ENCODE measurements at places on chromosomes 4 and X.

GRCh38 chrX:108025954-108026600 lies 18.8 kb upstream of the VSIG1 start:
- DNase-seq = no peak

- DNase-seq = no peak
Observed at GRCh38 chr4:8704632-8705031, 112.1 kb downstream of the CPZ start.

DNA sequence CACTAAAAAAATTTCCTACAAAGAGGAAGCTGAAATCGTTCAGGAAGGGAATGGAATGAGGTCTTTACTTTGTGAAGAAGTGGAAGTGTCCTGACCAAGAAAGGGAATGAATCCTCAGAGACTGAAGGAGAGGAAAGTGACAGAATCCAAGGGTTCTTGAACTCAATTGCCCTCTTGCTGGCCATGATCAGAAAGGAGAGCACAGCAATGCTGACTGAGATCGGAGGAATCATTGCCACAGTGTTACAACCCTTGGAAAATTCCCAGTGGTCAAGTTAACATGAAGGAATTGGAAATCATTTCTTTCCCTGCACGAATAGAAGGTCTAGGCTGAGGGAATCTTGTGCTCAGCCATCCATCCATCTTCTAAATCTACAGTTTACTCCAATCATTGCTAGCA lies 190.0 kb upstream of the NEIL3 start:
- DNase-seq = no peak

GRCh38 chr4:176627916-176628315 lies 164.8 kb downstream of the VEGFC start:
- DNase-seq = no peak

- no peak for DNase-seq
Observed at GRCh38 chr4:120685756-120686278, 236.7 kb downstream of the PRDM5 start.

DNA sequence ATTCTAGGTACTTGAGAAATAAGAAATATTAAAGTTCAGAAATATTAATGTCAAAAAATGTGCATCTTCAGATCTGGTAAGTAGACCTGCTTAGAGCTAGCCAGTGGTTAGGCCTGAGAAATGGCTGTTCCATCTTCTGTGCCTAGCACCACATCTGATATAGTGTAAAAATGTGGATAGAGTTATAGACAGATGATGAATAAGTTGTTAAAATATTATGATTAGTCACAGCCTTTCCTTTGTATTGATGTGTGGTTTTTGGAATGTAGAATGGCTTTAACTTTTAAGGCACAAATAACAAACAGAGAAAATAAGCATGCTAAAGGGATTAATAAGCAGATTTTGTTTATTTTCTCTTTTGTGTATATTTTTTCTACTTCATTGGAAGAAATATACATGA lies 133.5 kb upstream of the NUDT6 start:
- DNase-seq = no peak

GRCh38 chrX:154126101-154126500 lies 17.9 kb upstream of the OPN1LW start:
- no peak for DNase-seq

- no peak for DNase-seq
Observed at GRCh38 chr4:165208221-165208652, 876 bp downstream of the KLHL2 start.

DNA sequence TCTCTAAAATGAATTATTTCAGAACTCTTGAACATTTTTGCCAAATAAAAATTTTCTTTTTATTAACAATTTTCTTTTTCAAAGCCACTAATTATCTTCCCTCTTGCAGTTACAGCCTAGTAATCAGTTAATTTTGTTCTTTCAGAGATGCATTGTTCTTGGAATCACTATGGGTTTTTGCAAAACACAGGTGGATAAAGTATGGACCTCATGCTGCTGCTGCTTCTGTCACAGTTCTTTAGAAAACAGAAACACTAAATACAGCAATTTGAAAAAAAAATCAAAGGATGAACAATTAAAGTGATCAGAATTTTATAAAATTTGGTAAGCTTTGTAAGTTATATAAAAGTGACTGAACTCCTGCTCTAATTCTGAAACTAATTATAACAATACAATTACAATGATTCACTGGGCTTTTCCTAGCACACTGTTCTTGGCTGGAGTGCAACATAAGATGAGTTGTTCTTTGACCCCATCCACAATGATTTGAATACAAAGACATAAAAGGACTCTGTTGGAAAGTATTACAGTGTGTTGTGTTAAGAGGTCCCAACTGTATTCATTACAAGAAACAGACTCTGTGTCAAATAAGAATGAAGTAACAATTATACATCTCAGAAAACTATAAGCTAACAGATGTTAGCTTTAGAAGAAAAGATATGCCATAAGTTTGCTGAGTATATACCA lies 59.4 kb upstream of the GK2 start:
- no peak for DNase-seq

DNA sequence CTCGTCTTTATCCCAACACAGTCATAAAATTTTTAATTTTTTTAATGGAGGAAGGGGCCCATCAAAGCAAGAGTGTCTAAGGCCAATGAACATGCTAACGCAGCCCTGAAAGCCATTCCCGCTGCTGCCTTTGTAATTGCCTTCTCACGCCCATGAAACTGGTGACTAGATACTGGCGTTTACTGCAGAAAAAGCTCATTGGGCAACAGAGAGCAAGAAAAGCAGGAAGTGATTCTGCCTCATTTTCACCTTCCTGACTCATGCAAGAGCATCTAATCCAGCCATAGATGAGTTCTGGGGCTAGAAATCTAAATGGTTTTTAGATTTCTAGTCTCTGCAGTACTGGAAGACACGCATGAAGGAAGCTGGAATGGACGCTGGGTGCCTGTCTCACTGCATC lies 72.5 kb downstream of the ANXA3 start:
- DNase-seq = no peak

GRCh38 chr4:1011666-1012033 lies 224 bp downstream of the FGFRL1 start:
- DNase-seq = no peak

DNA sequence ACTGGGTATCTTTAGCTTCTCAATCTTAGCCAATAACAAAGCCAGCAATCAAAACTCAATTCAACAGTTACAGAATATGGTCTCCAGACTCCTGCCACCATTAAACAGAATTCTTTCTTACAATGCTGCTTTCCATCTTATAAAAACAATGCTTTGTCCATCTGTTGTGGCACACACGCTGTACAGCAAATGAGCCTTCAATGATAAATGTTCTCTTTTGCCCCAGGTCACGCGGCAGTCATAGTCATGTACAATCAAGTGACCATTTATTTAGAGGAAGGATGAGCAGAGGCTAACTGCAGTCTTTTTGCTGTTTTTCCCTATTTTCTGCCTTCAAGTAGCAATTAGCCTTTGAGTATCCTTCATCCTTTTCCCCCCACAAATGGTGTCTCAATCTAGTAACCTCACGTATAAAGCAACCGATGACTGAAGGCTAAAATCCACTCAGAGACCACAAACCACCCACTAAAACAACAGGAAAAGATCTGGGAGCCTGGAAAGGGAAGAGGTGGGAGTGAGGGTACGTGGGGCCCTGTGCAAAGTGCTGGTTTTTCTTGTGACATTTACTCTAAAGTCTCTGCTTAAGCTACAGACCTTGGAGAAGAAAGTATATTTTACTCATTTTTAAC lies 24.4 kb downstream of the TRIM2 start:
- DNase-seq = no peak

- no peak for DNase-seq
Observed at GRCh38 chr4:26765515-26765914, 95.1 kb upstream of the STIM2 start.

Data from NCI-H82 (cell line).